Activated T-helper 17 cell treated with anti-CD3 and anti-CD28 coated beads, Interleukin-2, amount 50 U/mL, for 72 hours (primary cell): ENCODE measurements at places on chromosomes 11 and 22. TPM values are rescaled to one million over a fixed set of nuclear protein-coding genes. Genes with fewer than 3 reads are reported as not detected.

POU2AF1 gene
- 6.4 TPM for total RNA-seq

TRPM5 gene
- not detected for total RNA-seq

RGL4 gene
- total RNA-seq = 10.4 TPM

WEE1 gene
- 46.9 TPM for total RNA-seq

IGLL1 gene
- not detected for total RNA-seq

POU2F3 gene
- not detected for total RNA-seq
